ENCODE measurements at places on chromosomes 5 and 9. TPM values are rescaled to one million over a fixed set of nuclear protein-coding genes. Genes with fewer than 3 reads are reported as not detected.

DNA sequence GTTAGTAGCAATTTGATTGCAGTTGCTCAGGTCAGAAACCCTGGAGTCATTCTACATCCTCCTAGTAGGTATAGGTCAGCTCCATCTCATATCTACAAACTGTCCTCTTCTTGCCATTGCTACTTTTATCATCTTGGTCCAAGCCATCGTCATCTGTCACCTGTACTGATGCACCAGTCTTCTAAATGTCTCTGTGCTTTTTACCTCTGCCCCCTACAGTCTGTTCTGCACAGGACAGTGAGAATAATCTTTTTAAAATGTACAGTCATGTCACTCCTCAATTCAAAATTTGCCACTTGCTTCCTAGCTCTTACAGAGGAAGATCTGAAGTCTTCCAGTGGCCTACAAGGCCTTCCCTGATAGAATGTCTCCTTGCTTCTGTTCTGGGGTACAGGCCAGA is 6.8 kb downstream of the NNT start:
- DNase-seq, result no peak
- H3K4me1 ChIP-seq, result peaks cover 18% of the 10 kb centered on the region
- no peak overlapping the region for H3K4me3 ChIP-seq
- H3K27me3 ChIP-seq, result no peaks in the 10 kb centered on the region
- H3K36me3 ChIP-seq, result peaks cover 57% of the 10 kb centered on the region

DNA sequence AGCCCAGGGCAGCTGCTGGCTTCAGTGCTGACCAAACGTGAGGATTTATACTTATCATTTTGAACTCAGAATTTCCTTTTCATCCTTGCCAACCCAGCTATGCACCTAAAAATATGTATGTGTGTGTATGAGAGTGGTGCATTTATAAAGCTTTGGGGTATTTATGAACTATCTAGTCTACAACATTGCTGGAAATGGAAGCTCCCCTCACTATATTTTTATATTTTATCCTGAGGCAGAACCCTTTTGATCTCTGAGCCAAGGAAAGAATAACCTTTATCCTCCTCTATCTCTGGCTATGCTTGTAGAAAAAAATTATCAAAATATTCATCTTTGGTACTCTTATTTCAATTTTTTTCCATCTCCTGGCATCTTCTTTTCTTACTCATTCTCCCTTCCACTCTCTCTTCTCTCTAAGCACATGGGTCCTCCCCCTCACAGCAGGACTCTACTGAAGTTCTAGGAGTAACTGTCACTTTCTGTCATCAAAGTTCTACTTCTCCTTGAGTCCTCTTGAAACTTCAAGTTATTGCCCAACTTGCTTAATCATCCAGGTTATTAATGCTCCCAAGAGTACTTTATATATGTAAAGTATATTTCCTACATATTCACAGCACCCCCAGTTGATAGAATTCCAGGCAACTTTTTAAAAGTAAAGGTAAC is 190.9 kb downstream of the HINT1 start:
- no peak overlapping the region for H3K4me3 ChIP-seq
- H3K36me3 ChIP-seq, result no peaks in the 10 kb centered on the region
- DNase-seq, result no peak

- no peaks in the 10 kb centered on the region for H3K4me1 ChIP-seq
- no peak overlapping the region for H3K4me3 ChIP-seq
- H3K36me3 ChIP-seq, result no peaks in the 10 kb centered on the region
- no peak for DNase-seq
- H3K27me3 ChIP-seq, result no peaks in the 10 kb centered on the region
Observed at GRCh38 chr5:8628521-8628920, 759.6 kb downstream of the MTRR start.

- no peaks in the 10 kb centered on the region for H3K27me3 ChIP-seq
- H3K36me3 ChIP-seq, result no peaks in the 10 kb centered on the region
- no peak for DNase-seq
- no peak overlapping the region for H3K27ac ChIP-seq
Observed at GRCh38 chr9:13100914-13101572, 178.4 kb downstream of the MPDZ start.

- peaks cover 37% of the 10 kb centered on the region for H3K4me1 ChIP-seq
- peaks cover 49% of the 10 kb centered on the region for H3K36me3 ChIP-seq
- no peak for DNase-seq
- H3K27ac ChIP-seq, result no peak overlapping the region
- H3K27me3 ChIP-seq, result no peaks in the 10 kb centered on the region
Observed at GRCh38 chr9:89716559-89716958, 111.7 kb downstream of the GADD45G start.

DNA sequence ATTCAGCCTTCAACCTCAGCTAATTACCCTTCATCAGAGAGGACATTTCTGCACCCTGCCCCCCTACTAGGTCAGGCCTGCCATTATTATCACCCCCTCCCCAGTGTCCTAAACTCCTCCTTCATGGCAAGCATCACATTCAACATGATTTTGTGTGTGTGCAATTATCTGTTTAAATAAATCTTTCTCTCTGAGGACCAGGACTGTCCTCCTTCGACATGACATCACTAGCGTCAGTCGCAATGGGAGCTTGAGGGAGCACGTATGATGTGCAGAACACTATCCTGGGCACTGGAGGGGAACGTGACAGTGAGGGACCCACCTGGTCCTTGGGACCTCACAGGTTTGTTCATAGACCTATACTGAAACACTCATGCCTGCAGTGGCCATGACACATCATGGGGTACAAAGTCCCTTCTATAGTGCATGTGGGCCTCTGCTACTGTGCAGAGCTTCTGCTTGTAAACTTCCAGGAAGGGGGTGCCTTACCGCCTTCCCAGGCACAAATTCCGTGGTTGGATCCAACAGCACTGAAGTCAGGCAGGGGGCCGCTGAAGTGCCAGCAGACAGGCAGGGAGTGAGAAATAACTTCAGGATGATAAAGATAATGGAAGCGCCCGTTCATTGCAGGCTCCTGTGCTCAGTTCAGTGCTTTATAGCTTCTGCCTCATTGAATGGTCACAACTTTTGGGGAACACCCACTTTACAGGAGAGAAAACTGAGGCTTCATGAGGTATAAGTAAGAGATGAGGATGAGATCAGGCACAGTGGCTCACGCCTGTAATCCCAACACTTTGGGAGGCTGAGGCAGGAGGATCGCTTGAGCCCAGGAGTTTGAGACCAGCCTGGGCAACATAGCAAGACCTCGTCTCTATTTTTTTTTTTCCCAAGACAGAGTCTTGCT is 36.0 kb upstream of the STXBP1 start:
- no peaks in the 10 kb centered on the region for H3K36me3 ChIP-seq
- H3K27me3 ChIP-seq, result no peaks in the 10 kb centered on the region
- H3K4me3 ChIP-seq, result peak overlapping the region; percentile 17

GRCh38 chr9:101510459-101510858 is 23.2 kb upstream of the RNF20 start:
- H3K27me3 ChIP-seq, result peaks cover 9% of the 10 kb centered on the region
- no peak overlapping the region for H3K27ac ChIP-seq
- H3K4me3 ChIP-seq, result no peak overlapping the region
- no peaks in the 10 kb centered on the region for H3K36me3 ChIP-seq
- no peak for DNase-seq
- peaks cover 4% of the 10 kb centered on the region for H3K4me1 ChIP-seq

DNA sequence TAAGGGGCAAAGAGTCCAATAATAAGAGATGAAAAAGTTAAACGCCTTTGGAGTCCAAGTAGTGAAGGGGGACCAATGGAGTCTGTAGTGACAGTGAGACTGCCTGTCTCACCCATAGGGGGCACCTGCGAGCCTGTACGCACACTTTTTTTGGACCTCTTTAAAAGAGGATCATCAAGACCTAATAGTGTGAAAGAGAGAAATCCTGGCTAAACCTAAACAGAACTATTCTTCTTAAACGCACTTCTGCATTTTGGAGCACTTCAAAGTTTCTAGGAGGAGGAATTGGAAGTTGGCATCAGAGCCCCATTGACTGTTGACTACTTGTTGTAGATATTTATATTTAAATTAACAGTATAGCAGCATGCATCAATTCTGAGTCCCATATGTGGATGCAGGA is 636.1 kb upstream of the KLF4 start:
- H3K36me3 ChIP-seq, result no peaks in the 10 kb centered on the region
- H3K4me1 ChIP-seq, result no peaks in the 10 kb centered on the region
- no peak for DNase-seq
- H3K27ac ChIP-seq, result no peak overlapping the region
- no peak overlapping the region for H3K4me3 ChIP-seq
- H3K27me3 ChIP-seq, result no peaks in the 10 kb centered on the region

- DNase-seq, result no peak
- peaks cover 63% of the 10 kb centered on the region for H3K4me1 ChIP-seq
- peak overlapping the region; percentile 96 for H3K4me3 ChIP-seq
- no peaks in the 10 kb centered on the region for H3K27me3 ChIP-seq
Observed at GRCh38 chr5:177427211-177427822, 841 bp downstream of the GRK6 start.

GRCh38 chr5:118597543-118597942 is 390.8 kb downstream of the DTWD2 start:
- H3K36me3 ChIP-seq, result no peaks in the 10 kb centered on the region
- DNase-seq, result no peak
- H3K27ac ChIP-seq, result no peak overlapping the region

- H3K27ac ChIP-seq, result no peak overlapping the region
- H3K27me3 ChIP-seq, result no peaks in the 10 kb centered on the region
- H3K4me1 ChIP-seq, result peaks cover 3% of the 10 kb centered on the region
- H3K36me3 ChIP-seq, result no peaks in the 10 kb centered on the region
- no peak for DNase-seq
- no peak overlapping the region for H3K4me3 ChIP-seq
Observed at GRCh38 chr5:173962436-173962972, 26.5 kb upstream of the C5orf47 start.

- H3K27me3 ChIP-seq, result no peaks in the 10 kb centered on the region
- H3K36me3 ChIP-seq, result no peaks in the 10 kb centered on the region
- no peak for DNase-seq
- no peak overlapping the region for H3K27ac ChIP-seq
Observed at GRCh38 chr5:95113489-95113888, 171.4 kb downstream of the MCTP1 start.

DNA sequence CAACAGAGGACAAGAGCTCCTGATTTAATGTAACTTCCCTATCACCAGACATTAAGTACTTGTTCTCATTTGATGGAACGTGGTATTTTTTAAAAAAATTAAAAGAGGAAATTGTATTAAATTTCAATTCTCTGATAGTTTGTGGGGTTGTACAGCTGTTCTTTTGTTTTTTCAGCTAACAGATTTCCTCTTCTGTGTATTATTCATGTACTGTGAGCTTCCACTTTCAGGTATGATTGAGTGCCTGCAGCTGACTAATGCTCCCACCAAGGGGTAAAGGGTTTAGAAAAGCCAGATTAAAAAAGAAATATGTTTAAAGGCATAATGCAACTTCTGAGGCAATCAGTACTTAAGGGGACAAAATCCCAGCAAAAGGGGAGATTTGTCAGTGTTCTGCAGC is 117.7 kb upstream of the ACTBL2 start:
- DNase-seq, result no peak
- no peaks in the 10 kb centered on the region for H3K36me3 ChIP-seq
- H3K4me1 ChIP-seq, result no peaks in the 10 kb centered on the region
- no peak overlapping the region for H3K27ac ChIP-seq
- no peak overlapping the region for H3K4me3 ChIP-seq

GRCh38 chr9:127926906-127927200 is 3.7 kb downstream of the PIP5KL1 start:
- no peak for DNase-seq
- peak overlapping the region; percentile 72 for H3K4me3 ChIP-seq
- H3K4me1 ChIP-seq, result peaks cover 19% of the 10 kb centered on the region
- no peaks in the 10 kb centered on the region for H3K36me3 ChIP-seq
- H3K27me3 ChIP-seq, result peaks cover 24% of the 10 kb centered on the region

DNA sequence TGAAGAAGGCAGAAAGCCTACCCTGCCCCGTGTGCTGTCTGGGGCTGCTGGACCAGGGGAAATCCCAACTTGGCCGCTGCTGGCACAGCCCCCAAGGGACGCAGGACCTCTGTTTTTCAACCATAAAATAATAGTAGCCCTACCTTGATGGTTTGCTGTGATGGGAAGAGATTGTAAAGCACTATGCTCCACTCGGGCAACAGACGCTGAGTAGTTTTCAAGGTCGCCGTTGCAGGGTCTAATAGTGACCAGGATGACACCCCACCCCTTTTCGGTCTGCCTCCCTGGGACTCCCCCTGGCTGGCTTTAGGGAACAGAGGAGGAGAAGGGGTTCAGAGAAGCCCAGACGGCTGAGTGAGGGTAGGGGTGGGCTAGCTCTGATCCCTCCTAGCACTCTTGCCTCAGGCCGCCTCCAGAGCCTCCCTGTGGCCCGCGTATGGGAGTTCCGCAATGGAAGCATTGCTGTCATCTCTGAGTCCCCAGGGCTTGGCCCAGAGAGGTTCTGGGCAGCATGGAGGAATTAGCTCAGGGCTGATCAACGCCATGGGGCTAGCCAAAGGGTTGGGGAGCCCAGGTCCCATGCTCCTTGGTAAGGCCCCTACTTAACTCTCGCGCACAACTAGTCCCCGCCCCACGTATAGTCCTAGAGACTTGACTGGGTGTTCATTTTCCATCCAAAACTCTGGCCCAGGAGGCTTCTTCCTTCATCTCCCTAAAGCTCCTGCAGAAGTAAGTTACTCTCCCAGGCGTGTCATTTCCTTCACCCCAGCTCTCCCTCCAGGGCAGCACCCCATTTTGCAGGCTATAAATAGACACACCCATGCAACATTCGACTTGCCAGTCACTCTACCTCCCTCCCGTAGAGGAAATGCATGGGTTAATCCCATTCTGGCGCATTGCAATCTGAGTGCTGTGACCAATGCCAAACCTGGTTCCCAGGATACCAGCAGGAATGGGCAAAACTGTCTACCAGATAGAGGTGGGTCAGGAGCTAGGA is 1.1 kb upstream of the IRF1 start:
- H3K4me3 ChIP-seq, result peak overlapping the region; percentile 91
- H3K27ac ChIP-seq, result peak overlapping the region; percentile 94
- peak; percentile 83 for DNase-seq
- H3K27me3 ChIP-seq, result no peaks in the 10 kb centered on the region
- H3K36me3 ChIP-seq, result peaks cover 34% of the 10 kb centered on the region

GRCh38 chr5:130032807-130033206 is 128.5 kb downstream of the CHSY3 start:
- DNase-seq, result no peak
- peaks cover 2% of the 10 kb centered on the region for H3K27me3 ChIP-seq
- no peak overlapping the region for H3K27ac ChIP-seq
- no peaks in the 10 kb centered on the region for H3K4me1 ChIP-seq
- no peaks in the 10 kb centered on the region for H3K36me3 ChIP-seq

- H3K36me3 ChIP-seq, result peaks cover 6% of the 10 kb centered on the region
- H3K27me3 ChIP-seq, result no peaks in the 10 kb centered on the region
- H3K27ac ChIP-seq, result no peak overlapping the region
- H3K4me1 ChIP-seq, result peaks cover 8% of the 10 kb centered on the region
- no peak overlapping the region for H3K4me3 ChIP-seq
Observed at GRCh38 chr5:151724360-151724759, 34.1 kb downstream of the ATOX1 start.

Gene ENG
- 32.4 TPM for total RNA-seq

Gene RPS23
- total RNA-seq, result 2,481 TPM

Gene PRRT1B
- not detected for total RNA-seq

Gene PGM5
- total RNA-seq, result not detected

Gene NIPAL4
- total RNA-seq, result 2.2 TPM

Gene SAP30L
- 37.7 TPM for total RNA-seq

Gene C9
- total RNA-seq, result not detected

Gene ZFAND5
- total RNA-seq, result 121 TPM

Data from activated CD4-positive, alpha-beta T cell treated with anti-CD3 and anti-CD28 coated beads, Interleukin-2, amount 10 ng/mL, durations not matched to agents 24 days and 14 days (primary cell).